Fibroblast of skin of left biceps (primary cell): ENCODE measurements at places on chromosomes 6 and 20.
A peak's percentile ranks its signal among the peaks of the same experiment; 100 is the strongest.

DNA sequence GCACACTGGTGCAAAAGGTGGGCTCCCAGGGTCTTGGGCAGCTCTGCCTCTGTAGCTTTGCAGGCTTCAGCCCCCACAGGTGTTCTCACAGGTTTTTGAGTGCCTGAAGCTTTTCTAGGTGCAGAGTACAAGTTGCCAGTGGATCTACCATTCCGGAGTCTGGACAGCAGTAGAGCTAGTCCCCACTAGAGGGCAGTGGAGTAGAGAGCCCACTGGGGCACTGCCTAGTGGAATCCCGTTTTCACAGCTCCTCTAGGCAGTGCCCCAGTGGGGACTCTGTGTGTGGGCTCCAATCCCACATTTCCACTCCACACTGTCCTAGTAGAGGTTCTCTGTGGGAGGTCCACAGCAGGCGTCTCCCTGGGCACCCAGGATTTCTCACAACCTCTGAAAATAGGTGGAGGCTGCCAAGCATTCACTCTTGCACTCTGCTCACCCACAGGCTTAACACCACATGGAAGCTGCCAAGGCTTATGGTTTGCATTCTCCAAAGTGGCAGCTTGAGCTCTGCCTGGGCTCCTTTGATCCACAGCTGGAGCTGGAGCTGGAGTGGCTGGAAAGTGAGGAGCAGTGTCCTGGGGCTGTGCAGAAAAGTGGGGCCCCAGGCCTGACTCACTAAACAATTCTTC, 86.3 kb upstream of the PROKR2 start:
- no peak for DNase-seq

DNA sequence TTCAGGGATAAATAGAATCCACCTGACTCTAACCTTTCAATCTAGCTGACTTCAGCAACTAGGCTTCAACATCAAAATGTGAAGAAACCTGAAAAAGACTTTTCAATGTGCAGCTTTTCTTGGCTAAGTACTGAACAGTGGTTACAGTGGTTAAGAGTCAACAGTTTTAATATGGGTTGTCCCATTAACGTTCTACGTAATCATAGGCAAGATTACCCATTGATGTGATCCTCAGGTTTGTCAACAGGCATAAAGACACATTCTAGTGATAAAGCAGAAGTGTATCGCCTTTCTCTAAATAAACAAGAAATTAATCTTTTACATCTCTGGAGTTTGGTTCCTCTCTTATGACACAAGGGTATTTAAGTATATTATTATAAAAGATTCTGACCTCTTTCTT, 154.1 kb upstream of the RUNX2 start:
- no peak for DNase-seq

- no peak for DNase-seq
These were observed 28.1 kb downstream of the ULBP1 start for GRCh38 chr6:149991838-149992237.

GRCh38 chr20:19598117-19598850, 159.8 kb upstream of the RIN2 start:
- no peak for DNase-seq

- DNase-seq, result no peak
These were observed 7.2 kb downstream of the THBS2 start for GRCh38 chr6:169246445-169246844.

- DNase-seq, result no peak
These were observed 47.4 kb downstream of the RBM38 start for GRCh38 chr20:57438552-57438951.

GRCh38 chr6:2625581-2625980, 125.1 kb downstream of the MYLK4 start:
- no peak for DNase-seq

- DNase-seq, result no peak
These were observed 26.5 kb downstream of the PMEPA1 start for GRCh38 chr20:57683287-57683686.

DNA sequence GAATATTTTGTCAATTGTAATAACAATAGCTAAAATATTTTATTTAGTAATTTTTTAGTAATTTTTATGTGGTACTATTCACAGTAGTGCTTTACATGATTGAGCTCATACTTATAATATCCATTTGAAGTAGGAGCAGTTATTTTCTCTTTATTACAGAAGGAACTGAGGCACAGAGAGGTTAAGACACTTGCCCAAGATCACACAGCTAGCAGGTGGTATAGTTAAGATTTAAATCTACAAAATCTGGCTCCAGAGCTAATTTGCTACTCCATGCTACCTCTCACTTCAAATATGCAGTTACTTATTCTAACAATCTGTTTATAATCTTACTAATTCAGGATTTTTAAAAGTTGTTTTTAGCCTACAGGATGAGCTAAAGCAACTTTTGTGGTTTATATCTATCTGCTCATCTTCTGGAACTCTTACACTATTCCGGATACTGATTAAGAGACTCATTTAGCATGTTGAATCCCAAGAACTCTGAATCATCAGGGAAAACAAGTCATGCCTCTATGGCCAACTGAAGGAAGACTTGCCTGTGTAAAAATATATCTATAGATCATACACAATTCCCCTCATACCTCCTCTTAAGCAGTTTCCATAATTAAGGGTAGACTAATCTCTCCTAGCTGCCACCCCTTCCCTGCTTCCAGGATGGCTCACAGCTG, 324.2 kb downstream of the UBE3D start:
- DNase-seq, result no peak

DNA sequence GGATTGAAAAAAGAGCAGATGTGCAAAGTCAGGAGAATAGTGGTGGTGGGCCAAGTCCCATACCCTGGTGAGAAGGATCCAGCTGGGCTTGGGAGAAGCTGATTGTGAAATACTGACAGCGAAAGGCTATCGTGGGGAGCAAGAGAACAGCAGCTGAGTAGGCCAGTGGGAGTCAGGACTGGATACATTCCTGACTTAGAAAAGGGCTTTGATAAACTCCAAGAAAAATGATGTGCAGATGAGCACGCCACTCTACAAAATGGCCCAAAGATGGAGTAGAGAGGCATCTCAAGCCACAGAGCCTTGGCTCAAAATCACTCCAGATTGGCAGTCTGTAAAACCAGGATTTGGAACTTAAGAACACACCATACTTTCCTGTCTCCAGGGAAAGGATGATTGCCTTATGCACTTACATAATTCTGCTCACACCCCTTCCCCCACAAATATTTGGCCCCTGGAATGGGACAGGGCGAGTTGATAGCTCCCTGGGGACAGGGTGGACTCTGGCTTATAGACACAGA, 578.7 kb downstream of the MAFB start:
- DNase-seq, result peak; percentile 6

DNA sequence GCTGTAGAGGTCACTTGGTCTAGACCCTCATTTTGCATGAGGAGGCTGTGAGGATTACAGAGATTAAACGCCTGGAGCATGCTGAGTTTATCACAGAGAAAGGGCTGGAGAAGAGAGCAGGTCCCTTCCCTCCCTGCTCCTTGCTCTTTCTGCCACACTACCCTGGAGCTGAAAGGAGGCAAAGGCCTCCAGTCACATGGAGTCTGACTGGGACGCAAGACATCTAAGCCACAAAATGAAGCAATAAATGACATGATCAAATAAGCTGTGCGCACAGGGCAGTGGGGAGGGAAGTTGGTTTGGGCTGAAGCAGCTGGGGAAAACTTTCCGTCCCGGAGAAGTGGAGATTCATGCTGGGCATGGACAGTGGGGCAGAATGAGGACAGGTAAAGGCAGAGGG, 33.3 kb downstream of the ATXN1 start:
- no peak for DNase-seq

GRCh38 chr6:114172576-114173260, 170.1 kb downstream of the HS3ST5 start:
- no peak for DNase-seq

- no peak for DNase-seq
These were observed 32.4 kb upstream of the TCP11 start for GRCh38 chr6:35173427-35174087.

GRCh38 chr20:42461291-42461690, 728.4 kb downstream of the PTPRT start:
- DNase-seq, result no peak

DNA sequence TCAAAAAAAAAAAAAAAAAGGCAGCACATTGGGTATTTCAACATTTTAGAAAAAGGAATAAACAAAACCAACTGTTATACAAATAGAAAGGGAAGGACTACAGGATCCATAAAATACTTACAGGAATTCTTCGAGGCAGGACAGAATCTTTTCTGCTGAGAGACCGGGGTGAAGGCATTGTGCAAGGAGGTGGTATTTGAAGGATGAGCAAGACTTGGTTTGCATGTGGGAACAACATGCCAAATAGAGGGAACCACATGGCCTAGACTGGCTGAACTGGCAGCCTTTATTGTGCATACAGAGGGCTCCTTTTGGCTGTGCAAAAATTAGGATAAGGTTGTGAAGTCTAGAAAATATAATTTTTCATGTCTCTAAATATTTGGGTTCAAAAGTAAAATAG, 62.9 kb downstream of the SCAND1 start:
- peak; percentile 25 for DNase-seq

- no peak for DNase-seq
These were observed 9.9 kb downstream of the GGT7 start for GRCh38 chr20:34862724-34863123.

GRCh38 chr6:146339716-146340115, 203.9 kb upstream of the RAB32 start:
- DNase-seq, result no peak

GRCh38 chr20:60055740-60056139, 97.5 kb downstream of the CDH26 start:
- DNase-seq, result no peak

GRCh38 chr20:59863058-59863457, 70.4 kb downstream of the SYCP2 start:
- no peak for DNase-seq

DNA sequence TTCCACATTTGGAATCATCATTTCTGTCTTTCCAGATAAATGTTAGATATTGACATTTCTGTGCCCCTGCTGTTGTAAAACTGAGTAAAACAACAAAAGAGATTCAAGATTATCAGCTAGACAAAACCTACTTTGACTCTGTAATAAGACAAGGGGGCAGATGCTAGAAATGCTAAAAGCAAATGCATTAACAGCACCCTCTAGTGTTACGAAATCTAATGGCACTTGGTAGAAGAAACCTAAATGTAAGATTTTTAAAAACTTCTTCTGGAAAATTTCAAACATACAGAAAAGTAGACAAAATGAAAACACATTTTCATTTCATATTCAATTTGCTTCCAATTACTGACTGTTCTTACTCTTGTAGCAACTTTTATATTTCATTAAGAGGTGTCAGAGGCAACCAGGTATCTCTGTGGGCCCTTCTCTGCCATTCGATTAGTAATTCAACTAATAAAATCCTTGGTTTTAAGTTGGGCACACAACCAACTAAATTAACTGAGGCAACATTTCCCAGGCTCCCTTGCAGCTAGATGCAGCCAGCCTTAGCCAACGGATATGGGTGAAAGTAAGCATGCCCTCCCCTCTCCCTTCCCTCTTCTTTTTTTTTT, 45.0 kb downstream of the SLC23A2 start:
- no peak for DNase-seq

- DNase-seq, result no peak
These were observed 16.2 kb downstream of the KCNK17 start for GRCh38 chr6:39298061-39298460.

- DNase-seq, result no peak
These were observed at the start of gene DBNDD2 for GRCh38 chr20:45407783-45408645. Gene DBNDD2 (plus strand): TSS chr20:45408289. CDS start chr20:45408468, 179 bp downstream.

GRCh38 chr6:108163267-108163643, 2.6 kb upstream of the NR2E1 start:
- no peak for DNase-seq

DNA sequence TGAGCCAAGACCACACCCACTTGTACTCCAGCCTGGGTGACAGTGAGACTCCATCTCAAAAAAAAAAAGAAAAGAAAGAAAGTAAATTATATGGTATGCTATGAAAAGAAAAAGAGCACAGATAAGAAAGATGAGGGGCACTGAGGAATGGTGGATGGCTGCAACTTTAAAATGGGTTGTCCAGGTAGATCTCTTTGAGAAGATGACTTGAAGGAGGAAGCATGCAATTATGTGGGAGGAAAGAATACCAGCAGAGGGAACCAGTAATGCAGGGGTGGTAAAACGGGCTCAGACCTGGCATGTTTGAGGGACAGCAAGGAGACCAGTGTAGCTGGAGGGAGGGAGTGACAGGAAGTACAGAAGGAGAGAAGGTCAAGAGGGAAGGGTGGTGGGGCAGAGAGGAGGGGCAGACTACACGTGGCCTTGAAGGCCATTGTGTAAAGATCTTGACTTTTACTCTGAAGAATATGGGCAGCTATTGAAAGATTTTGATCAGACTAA, 22.3 kb downstream of the LINC00237 start:
- DNase-seq, result no peak

DNA sequence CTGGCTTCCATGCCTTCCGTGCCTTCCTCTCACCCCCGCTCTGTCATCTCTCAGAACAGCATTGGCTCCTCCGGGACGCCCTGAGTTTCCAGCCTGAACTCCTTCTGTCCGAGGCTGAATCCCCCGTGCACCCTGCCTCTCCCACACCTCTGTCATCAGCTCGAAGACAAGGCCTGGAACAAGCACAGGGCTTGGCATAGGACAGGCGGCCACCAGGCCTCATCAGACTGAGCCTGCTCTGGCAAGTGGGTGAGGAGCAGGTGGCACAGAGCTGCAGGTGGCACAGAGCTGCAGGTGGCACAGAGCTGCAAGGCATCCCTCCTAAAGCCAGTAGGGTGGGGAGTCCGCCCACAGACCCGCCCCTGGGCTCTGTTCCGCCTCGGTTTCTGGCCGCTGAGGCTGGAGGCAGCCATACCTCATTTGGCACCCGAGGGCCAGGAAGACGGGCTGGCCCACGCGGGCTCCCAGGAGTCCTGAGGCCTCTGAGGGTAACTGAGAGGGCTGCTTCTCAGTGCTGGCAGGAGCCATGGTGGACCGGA, 60.2 kb downstream of the EZR start:
- DNase-seq, result no peak

GRCh38 chr6:44217332-44218143, 812 bp downstream of the MYMX start:
- no peak for DNase-seq
